Globus pallidus (tissue), 1 donor: ENCODE measurements at places on chromosomes 12 and 14.

DNA sequence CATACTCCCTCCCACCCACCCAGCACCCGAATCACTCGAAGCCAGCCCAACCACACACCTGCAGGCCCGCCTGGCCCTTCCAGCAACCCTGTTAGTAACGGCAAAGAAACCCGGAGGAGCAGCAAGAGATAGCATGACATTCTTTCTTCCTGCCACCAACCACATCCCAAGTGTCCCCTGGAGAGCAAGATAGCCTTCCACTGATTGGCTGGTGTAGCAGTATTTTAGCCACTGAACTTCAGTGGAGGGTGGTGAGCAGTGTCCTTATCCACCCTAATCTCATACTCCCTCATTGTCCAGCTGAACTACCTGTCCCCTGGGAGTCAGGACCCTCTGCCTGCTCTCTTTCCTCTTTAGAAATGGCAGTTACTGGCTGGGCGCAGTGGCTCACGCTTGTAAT, 769 bp upstream of the SLC39A5 start:
- DNase-seq, result no peak

DNA sequence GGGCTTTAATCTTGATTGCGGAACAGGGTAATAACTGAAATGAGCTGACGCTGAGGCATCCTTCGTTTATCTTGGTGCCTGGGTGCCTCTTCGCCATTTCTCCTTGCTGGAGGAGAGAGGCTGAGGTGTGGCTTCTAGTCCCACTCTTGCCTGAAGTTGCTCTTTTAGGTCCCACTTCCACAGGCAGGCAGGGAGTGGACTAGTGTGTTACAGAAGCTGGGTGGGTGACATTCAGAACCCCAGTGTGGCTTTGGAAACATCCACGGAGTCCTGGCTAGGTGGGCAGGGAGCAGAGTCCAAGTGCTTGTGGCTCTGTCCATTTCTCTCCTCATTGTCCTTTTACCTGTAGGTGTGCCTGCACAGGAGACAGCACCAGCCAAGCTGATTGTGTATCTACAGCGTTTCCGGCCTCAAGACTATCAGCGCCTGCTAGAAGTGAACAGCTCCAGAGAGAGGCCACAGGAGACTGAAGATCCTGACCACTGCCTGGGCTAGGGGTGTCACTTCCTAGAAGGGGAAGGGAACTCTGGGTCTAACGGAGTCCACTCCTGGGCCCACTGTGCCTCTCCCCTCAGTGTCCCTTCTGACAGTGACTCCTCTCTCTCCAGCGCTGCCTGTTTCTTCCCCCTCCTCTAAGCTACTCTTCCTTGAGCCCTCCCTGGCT, 2.4 kb downstream of the THTPA start:
- DNase-seq, result no peak

- DNase-seq, result no peak
These were observed 1.0 kb downstream of the ITGA7 start for GRCh38 chr12:55706568-55707218.

DNA sequence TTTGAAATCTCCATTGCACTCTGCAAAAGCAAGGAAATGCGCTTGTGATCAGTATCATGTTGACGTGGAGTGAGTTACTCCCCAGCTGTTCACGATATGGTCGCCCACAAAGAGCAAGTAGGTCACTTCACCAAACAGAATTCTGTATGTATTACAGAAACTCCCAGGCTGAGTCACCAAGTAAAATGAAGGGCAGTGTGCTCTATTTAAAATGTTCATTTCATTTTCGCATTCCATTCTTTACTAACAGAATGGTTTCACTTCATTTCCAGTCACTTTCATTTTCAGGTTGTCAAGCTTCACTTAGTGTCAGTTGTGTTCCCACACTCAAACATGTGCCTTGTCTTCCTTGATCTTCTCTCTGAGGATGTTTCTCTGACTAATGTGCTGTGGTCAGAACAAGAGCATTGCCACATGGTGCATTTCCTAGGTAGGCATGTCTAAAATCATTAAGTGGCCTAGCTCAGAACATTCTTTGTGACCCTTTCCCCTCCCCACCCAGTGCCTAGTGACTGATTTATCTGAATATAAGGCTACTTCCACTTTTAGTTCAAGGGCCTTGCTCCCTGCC, 391.2 kb downstream of the RAD51B start:
- DNase-seq, result peak; percentile 11

GRCh38 chr14:63962906-63963305, 110.1 kb downstream of the SYNE2 start:
- DNase-seq, result no peak

- no peak for DNase-seq
These were observed 9.2 kb upstream of the ING4 start for GRCh38 chr12:6672143-6672542.

DNA sequence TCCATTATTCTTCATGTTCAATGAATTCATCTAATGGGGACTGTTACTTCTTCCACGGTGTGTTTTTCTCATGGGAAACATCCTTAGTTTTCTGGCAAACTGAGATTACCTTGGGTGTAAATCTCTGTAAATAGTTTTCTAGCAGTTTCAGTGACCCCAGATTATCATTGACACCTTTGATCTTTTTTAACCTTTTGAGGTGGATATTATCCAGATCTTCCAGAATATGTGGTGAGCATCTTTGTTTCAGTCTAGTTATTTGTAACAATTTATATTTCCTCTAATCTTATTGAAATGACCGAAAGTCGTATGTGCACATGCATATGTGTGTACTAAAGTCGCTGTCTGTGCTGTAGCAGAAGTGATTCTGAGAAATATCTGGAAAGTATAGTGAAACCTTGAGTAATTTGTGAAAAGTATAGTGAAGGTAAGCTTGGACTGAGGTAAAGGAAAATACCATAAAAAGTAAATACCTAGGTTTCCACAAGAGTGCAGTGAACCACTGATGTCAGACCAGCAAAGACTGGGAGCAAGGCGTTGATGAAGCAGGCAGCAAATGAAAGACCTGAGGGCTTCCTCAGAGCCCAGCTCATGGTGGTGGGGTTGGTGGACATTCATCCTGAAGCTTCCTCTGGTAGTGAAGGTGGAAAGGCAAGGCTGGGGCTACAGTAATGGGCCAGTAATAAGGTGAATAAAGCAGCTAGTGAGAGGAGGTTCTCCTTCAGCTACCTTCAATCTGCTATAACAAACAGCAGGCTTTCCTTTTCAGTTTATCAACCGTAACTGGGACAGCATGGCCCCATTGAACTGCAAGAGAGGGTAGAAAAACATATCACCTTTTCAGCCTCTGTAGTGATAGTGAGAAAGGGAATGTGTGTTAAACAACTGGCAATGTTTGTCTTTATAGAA, 480.2 kb upstream of the FBXO33 start:
- no peak for DNase-seq
